Pulmonary artery endothelial cell (primary cell): ENCODE measurements at places on chromosomes 11 and 22.

DNA sequence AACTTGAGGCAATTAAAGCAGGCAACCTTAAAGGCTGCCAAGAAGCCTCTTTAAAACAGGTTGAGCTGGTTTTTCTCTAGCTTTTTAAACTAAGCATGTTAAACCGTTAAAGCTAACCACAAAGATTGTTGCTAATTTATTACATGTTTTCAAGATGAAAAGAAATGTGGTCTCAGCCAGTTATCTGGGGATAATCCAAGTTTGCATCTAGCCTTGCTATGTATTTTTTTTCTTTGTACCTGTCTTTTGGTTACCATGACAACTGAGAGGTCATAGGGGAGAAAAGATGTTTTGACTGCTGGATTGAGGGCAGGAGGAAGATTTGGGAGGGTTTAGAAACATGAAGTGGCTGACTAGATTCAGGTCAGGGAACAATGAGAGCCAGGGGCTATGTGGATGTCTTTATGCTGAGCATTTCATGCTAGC lies 19.2 kb upstream of the PGM2L1 start:
- no peak for DNase-seq

- no peak for DNase-seq
These were observed 69.8 kb downstream of the RELT start for GRCh38 chr11:73445980-73446379.

GRCh38 chr11:120911943-120912342 lies 112.0 kb upstream of the TBCEL start:
- DNase-seq, result no peak

- no peak for DNase-seq
These were observed 93.9 kb upstream of the CSNK2A3 start for GRCh38 chr11:11446967-11447366.

DNA sequence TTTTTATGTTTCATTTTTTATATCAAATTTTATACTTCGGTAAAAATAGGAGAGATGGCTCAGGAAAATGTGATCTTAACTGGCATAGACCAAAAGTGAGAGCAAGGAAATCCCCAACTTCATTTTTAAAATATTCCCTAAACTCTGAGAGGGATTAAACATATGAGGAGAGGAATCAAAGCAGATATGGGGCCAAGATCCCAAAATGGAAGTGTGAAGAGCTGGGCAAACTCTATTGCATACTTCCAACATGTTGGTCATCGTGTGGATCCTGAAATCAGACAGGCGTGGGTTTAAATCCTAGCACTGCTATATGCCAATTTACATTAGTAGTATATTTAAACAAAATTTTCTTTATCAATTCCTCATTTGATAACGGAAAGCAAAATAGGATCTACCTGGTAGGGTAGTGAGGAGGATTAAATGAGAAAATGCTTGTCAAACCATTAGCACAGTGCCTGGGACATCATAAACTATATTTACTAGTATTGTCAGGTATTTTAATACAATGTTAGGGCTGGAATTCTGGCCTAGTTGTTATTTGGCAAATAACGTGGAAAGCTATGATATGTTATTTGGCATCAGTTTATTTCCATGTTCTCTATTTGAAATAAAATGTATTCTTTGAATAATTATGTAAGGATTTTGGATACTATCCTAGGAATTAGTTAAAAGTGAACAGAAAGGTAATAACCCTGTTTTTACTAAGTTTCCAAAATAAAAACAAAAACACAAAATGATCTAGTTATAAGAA lies 392.8 kb upstream of the CCDC90B start:
- no peak for DNase-seq

DNA sequence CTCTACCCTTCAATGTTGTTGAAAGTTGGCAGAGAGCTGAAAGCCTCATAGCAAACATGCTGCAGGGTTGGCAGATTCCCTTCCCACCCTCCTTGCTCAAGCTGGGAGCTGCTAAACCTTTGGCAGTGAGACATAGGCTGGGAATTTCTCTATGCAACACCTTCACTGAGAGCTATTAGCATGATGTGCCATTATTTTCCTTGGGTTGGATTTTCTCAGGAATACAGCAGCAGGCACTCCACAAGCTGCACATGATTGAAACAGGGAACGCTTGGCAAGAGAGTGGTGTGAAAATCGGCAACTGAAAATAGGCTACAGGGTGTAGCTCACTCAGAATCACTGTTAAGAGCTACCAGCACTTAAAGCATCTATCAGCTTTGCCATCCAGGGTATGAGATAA lies 9.6 kb upstream of the ALKBH3 start:
- no peak for DNase-seq

GRCh38 chr11:64918017-64918416 lies 1.0 kb upstream of the ATG2A start:
- DNase-seq, result no peak

DNA sequence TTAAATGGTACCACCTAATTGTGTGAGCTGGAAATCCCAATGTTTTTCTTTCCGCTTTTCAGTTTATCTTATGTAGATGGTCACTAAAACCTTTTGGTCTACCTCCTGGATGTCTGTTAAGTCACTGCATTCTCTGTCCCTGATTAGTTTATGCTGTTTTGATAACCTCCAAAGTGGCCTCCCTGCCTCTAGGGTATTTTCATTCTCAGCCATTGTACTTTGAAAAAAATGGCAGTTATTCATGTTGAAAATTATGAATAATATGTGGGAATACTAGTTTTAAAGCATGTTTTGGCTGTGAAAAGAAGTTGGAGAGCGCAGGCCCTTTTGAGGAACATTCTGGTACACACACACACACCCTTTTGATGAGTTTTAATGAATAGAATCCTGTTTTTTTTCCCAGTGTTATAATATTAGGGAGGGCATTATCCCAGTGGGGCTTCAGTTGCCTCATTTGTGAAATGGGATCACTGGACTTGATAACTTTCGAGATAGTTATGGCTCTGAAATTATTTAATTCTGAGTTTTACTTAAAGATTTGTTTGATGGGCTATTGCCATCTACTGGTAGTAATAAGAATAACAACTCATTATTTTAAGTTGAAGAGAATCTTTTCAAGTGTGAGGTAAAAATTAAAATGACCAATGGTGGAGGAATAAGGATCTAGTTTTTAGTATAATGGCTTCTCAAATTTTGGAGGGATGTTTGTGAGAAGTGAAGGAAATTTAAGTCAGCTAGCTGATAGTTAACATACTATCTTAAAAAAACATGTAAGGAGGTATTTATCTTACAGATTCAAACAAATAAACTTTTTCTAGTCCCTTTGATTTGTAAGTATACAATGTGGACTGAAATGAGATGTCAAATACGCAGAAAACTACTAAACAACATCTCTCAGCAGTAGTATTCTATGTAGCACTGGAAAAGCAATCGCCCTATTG lies 3.9 kb downstream of the FDX1 start:
- DNase-seq, result no peak

- no peak for DNase-seq
These were observed 9.9 kb upstream of the EIF4G2 start for GRCh38 chr11:10818594-10818993.

- DNase-seq, result no peak
These were observed 5.6 kb downstream of the PLAAT2 start for GRCh38 chr11:63557570-63557969.

DNA sequence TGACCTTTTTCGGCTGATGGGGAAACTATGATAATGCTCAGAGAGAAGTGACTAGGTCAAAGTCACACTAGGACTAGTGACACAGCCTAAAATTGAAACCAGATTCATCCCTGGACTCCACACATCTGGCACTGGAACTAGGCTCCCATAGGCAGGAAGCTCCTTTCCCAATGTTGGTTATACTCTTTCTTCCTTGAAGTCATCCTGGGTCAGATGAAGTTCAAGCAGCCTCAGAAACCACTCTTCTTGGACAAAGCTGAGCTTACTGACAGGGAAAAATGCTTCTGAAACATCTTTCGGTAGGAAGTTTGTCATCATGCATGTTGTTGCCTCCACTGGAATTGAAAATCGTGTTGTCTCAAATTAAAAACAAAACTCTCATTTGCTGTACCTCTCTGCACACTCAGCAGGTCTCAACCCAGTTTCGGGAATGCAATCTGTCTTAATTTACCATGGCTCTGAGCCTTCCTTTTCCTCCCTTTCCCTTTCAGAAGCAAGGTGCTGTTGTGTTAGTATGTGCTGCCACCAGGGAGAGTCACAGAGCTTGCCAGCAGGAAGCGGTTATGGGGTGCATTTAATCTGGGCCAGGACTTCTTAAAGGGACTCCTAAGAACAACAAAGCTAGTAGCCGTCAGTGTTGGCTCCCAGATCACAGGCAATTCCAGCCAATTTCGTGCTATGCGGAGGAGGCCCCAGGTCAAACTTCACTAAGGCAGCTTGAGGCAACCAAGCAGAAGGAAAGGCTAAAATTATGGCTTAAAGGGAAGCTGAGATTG lies 384.8 kb downstream of the TENM4 start:
- DNase-seq, result no peak

DNA sequence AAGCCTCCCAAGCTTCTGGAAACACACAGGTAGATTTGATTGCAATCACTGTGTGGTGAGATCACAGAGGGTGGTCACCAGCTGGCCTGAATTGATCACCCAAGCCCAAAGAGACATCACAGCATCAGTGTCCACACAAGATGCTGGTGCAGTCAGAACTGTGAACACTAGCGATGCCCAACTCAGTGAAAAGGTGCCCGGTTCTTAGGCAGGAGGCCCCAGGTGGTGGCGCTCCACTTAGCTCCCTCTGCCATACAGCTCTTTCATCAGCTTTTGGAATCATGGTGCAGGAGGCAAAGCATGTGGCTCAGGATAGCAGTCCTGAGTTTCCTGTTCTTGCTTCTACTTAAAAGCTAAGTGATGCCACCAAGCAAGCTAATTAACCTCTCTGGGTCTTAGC lies 11.1 kb downstream of the DGCR2 start:
- no peak for DNase-seq

GRCh38 chr11:26741036-26741435 lies 19.2 kb upstream of the SLC5A12 start:
- no peak for DNase-seq

DNA sequence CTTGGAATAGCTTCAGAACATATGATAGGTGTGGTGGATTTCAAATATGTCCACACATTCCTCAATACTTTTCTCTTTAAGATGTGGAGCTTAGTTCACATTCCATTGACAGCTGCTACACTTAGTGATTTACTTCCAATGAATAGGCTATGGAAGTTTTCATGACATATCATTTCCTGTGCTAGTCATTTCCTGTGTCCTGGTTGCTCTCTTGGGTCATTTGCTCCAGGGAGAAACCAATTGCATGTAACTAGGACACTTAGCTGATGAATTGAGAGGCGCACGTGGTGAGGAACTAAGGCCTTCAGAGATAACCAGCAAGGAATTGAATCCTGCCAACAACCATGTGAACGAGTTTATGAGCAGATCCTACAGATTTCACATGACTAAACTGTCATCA lies 120.9 kb downstream of the SLC17A6 start:
- DNase-seq, result peak; percentile 80

DNA sequence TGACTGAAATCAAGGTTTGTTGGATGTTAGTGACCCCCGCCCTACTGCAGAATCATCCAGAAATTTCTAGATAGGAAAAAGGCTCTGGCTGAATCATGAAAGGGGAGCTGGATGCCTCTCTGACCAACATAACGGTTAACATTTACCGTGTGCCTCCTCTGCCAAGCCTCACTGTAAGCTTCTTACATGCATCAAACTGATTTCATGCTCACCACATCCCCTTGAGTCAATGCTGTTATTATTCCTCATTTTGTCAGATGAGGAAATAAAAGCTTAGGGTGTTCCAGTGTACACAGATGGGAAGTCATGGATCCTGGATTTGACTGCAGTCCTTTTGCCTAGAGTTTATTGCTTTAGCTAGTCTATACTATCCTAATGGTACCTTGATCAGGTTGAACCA lies 5.9 kb upstream of the HMOX1 start:
- DNase-seq, result no peak

- no peak for DNase-seq
These were observed 18.1 kb upstream of the LINC01488 start for GRCh38 chr11:69463181-69463994.

GRCh38 chr22:37343863-37344734 lies 61.8 kb downstream of the CYTH4 start:
- DNase-seq, result no peak

DNA sequence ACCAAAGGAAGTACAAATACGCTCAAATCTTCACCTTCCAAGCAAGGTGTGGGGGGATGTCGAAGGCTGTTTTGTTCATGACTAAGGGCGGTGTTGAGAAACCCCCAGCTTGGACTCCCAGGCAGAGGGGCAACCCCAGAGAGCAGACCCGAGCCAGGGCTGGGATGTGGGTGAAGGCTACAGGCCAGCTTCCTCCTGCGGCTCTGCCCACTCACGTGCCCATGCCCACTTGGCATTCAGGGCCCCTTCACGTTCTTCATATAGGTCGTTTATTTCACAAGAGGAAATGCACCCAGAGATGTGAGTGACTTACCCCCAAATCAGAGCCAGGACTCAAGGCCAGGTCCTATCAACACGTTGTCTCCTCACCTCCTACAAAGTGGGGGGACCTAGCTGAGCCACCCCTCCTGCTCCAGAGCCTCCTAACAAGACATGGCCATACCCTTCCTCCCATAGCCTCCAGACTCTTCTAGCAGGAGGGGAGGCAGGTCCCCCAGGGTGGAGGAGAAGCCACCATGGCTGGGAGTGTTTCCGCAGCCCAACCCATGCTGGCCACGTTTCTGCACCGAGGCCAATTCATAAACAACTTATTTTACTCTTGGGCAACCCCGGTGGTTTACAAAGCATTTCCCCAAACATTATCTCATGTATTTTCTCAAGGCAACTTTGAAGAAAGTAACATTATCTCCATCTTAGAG lies 22.0 kb downstream of the TMEM184B start:
- DNase-seq, result no peak

GRCh38 chr11:110337570-110338193 lies 41.3 kb upstream of the RDX start:
- peak; percentile 27 for DNase-seq

DNA sequence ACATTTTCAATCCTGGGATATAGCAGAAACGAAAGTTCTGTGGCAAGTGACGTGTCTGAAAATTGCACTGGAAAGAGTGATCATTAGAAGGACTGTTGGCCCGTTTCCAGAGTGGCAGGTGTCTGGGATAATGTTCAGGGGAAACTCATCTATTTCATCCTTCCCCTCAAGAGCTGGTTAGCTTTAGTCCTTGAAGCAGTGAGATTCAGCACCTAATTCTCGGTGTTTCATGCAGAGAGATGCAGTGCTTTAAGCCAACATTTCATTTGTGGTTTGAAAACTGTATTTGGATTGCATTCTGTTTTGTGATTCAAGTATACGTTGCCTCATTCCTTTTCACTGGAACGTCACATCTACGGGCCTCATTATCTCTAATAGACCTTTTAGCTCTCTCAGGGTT lies 205.0 kb upstream of the RAG2 start:
- no peak for DNase-seq
